WTC11 (cell line): ENCODE measurements at places on chromosomes 7 and 10. TPM values are rescaled to one million over a fixed set of nuclear protein-coding genes. Genes with fewer than 3 reads are reported as not detected.

The OPN1SW gene
- total RNA-seq, result not detected in 3 replicates

GRCh38 chr7:151436446-151437158 lies 3.3 kb downstream of the CRYGN start:
- DNase-seq, result no peak

The NODAL gene
- total RNA-seq, result 41.1 to 57.0 TPM (median 41.5 TPM) in 3 replicates

DNA sequence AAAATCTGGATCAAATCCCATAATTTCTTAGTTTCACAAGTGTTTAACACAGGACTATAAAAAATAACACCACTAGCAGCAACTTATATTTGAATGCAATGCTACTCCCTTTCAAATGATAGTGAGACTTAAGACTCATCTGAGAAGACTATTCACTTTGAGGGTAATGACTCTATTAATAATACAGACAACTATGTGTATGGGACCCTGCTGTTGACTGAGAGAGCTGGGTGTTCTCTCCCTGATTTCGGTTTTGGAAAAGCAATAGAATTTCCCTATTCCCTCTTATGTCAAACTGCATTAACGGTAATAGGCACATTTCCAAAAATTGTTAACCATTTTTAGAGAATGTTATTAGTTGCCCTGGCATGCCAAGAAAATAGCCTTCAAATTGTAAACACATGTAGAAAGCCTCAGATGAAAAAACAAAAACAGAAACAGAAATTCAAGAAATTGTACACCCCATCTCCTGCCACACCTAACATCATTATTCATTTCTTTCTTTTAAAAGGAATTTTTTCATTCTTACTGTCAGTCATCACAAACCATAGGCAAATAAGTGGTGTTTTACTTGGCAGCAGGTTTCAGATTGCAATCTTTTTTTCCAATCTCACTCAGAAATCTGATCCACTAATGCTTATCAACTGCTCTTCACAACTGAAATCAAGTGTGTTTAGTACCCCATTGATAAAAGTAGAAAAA lies 153.7 kb downstream of the TFPI2 start:
- DNase-seq, result no peak

- DNase-seq, result peak; percentile 24
These were observed 103.9 kb upstream of the POT1 start for GRCh38 chr7:125033506-125033905.

The EPDR1 gene
- total RNA-seq, result 6.3 to 7.4 TPM (median 6.7 TPM) in 3 replicates

DNA sequence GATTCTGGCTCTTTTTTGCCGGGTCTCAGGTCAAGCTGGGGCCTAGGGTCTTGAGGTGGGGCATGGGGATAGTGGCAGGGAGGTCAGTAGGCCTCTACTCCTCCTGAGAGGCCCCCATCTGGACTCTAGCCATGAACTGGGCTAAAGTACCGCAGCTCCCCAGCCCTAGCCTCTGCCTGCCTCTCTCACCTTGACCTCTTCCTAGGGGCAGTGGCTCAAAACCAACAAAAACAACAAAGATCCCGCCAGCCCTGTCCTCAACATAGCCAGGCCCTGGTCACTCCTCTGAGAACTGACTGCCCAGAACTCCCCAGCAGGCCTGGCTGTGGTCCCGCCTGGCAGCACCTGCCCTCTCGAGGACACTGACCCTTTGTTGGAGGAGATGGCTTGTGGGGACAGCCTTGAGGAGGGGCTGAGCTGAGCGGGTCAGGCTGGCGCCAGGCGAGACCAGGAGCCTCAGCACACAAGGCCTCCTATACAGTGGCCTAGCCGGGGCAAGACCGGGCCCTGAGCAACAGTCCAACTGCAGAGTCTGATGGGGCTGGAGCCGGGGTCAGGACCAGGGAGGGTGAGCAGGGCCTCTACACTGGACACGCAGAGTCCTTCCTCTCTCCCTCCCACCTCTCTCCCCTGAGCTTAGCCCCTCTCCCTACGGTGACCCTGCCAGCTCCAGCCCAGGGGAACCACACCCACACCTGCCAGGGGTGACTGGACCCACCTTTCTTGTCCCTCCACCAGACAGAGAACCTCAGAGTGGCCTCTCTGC lies 11.6 kb upstream of the PPIF start:
- no peak for DNase-seq

- DNase-seq, result no peak
These were observed 49.3 kb downstream of the LYZL2 start for GRCh38 chr10:30580241-30580640.

The HOXA13 gene
- not detected in 3 replicates for total RNA-seq

The PLAC9 gene
- total RNA-seq, result 4.6 to 7.3 TPM (median 6.6 TPM) in 3 replicates

The AKR1C2 gene
- 1.1 to 1.3 TPM (median 1.2 TPM) in 3 replicates for total RNA-seq

GRCh38 chr10:71486484-71487114 lies 89.9 kb downstream of the CDH23 start:
- DNase-seq, result peak; percentile 90

DNA sequence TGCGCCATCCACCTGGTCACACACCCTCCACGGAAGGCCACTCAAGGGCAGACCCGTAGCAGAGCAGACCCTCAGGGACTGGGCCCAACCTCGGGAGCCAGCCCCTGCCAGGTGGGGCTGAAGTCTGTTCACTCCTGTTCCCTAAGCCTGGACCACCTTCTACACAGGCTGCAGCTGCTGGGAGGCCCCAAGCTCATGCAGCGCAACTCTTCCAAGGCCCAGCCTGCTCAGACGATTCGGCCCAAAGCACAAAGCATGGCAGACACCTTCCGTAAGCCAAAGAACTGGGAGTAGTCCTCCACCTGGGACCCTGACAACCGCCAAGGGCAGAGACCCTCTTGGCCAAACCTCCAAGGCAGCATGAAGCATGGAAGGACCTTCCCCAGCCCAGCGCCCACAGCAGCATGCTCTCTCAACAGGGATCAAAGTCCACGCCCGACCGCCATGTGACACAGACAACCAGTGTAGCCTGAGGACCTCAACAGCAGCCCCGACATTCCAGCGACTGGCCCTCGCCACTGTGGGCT lies 11.5 kb downstream of the SHH start:
- no peak for DNase-seq

The C7orf33 gene
- total RNA-seq, result not detected in 3 replicates

GRCh38 chr10:117164592-117165537 lies 26.8 kb upstream of the VAX1 start:
- no peak for DNase-seq

The SLC26A3 gene
- 0.28 to 0.44 TPM (median 0.30 TPM) in 3 replicates for total RNA-seq

- no peak for DNase-seq
These were observed 121.8 kb downstream of the UBE2H start for GRCh38 chr7:129830949-129831348.

- no peak for DNase-seq
These were observed 25.5 kb upstream of the VPS41 start for GRCh38 chr7:38934536-38934935.

DNA sequence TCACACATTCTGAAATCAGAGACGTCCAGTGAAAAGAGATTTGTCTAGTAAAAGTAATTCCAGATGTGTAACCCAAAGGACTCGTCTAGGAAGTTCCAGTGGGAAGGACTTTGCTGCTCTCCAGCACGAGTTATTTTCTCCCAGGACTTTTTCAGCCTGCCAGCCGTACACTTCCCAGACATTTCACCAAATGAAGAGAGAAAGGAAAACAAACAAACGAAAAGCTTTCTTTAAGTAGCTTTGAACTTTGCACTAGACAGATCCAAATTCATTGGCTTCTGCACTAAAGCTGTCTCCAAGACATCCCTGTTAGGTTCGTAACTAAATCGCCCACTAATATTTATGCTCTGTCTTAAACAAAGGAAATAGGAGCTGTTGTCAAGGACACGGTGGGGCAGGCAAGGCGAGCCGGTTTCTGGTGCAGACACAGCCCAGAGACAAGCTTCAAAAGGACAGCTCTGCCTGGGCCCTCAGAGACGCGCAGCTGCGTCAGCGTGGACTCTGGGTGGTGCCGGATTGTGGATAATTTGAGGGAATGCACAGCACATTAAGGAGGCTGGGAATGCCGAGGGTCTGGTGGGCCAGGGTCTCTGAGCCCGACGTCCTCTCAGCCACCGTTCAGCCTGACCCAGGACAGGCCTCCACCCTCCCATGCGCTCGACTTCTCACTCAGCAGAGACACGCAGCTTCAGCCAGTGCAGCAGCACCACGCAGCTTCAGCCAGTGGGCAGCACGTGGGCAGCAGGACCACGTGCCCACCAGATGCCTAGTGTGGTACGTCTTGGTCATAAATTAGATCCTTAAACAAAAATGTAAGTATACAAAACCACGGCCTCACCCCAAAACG lies 64.1 kb upstream of the INSIG1 start:
- DNase-seq, result no peak

GRCh38 chr10:49756641-49757040 lies 5.5 kb downstream of the OGDHL start:
- no peak for DNase-seq

GRCh38 chr7:91082852-91083495 lies 181.3 kb upstream of the FZD1 start:
- DNase-seq, result no peak

- DNase-seq, result no peak
These were observed 137.3 kb downstream of the ELMO1 start for GRCh38 chr7:37311355-37311754.

The SEMA3D gene
- 2.2 to 3.8 TPM (median 2.9 TPM) in 3 replicates for total RNA-seq

DNA sequence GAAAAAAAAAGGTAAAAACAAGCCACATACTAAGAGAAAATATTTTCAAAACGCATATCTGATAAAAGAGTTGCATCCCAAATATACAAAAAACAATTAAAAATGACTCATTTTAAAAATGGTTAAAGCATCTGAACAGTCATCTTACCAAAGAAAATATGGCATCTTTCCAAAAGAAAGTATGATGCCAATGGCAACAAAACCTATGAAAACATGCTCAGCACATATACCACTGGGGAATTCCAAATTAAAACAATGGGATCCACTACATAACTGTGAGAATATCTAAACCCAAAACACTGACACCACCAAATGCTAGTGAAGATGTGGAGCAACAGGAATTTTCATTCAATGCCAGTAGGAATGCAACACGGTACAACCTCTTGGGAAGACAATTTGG lies 39.3 kb downstream of the VSTM2A start:
- no peak for DNase-seq

The GPR15LG gene
- total RNA-seq, result not detected in 3 replicates

The AKR1E2 gene
- 1.7 to 5.6 TPM (median 5.4 TPM) in 3 replicates for total RNA-seq

The DENND2A gene
- total RNA-seq, result 10.0 to 13.6 TPM (median 12.7 TPM) in 3 replicates

GRCh38 chr7:25823571-25823970 lies 328.4 kb upstream of the NFE2L3 start:
- DNase-seq, result no peak

GRCh38 chr10:21626457-21627161 lies 92.6 kb downstream of the MLLT10 start:
- no peak for DNase-seq

GRCh38 chr10:128990986-128991385 lies 476.1 kb upstream of the MGMT start:
- DNase-seq, result no peak

The GIMAP1 gene
- 0.05 to 0.09 TPM in 2 of 3 replicates, not detected in the other for total RNA-seq

DNA sequence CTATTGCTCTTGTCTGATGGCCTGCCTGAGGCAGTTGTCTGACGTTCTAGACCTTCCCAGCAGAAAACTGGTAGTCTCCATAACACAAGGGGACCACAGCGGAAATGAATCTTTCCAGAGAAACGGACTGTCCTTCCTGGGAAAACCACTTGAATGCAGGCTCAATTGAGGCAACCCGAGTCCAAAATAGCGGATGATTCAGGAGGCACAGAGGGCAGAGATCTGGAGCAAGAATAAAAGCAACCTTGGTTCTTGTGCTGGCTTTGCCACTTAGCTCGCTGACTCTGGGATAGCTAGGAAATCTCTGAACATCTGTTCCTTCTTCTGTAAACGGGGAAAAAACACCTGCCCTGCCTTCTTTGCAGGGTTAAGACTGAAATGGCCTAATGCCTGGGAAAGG lies 178.8 kb downstream of the NEURL1 start:
- DNase-seq, result no peak

GRCh38 chr10:22321156-22321923 lies 441 bp downstream of the BMI1 start:
- DNase-seq, result peak; percentile 69

DNA sequence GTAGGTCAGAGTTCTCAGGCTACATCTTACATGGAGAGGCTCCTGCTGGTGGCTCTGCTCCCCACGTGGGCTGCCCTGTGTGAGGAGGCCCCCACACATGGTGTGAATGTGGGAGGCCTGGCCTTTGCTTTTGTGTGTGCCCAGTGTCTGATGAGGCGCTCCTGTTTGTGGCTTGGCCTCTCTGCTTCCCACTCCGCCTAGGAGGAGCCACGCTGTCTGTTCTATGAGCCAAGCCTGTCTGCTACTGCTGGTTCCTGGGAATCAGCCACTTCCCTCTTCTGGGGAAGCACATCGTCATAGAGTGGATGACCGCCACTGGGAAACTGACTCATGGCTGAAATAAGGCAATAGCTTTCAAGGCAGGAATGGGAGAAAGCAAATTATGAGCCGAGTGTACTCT lies 87.1 kb downstream of the CYP26A1 start:
- no peak for DNase-seq

DNA sequence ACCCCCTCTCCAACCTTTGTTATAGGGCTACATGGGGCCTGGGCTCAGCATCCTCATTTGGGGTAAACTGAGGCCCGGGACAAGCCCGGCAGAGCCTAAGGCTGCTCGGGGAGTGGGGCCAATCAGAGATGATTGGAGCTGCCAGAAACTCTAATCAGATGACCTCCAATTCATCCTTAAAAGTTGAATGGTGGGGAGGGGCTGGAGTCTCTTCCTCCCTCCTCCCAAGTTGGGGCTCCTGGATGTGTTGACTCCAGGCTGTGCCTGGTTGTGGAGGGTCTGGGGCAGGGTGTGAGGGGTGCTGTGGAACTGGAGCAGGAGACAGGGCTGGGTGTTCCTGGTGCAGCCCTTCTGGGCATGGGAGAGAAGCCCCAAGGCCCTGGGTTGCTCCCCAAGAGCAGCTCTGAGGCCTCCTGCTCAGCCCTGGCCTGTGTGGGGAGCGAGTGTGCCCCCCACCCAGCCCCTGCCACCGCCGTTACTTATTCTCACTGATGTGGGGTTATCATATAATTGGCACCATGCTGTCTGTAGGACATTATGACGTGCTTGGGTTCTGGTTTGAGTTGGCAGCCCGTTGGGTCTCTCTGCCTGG lies 2.2 kb downstream of the BHLHA15 start:
- DNase-seq, result peak; percentile 6

GRCh38 chr10:125037145-125037877 lies 95.4 kb downstream of the ZRANB1 start:
- no peak for DNase-seq

- no peak for DNase-seq
These were observed 9.8 kb downstream of the CEP41 start for GRCh38 chr7:130430841-130431666.

The CFAP43 gene
- 0.42 to 0.69 TPM (median 0.44 TPM) in 3 replicates for total RNA-seq

The IGFBP1 gene
- total RNA-seq, result 0.18 to 0.37 TPM in 2 of 3 replicates, not detected in the other

DNA sequence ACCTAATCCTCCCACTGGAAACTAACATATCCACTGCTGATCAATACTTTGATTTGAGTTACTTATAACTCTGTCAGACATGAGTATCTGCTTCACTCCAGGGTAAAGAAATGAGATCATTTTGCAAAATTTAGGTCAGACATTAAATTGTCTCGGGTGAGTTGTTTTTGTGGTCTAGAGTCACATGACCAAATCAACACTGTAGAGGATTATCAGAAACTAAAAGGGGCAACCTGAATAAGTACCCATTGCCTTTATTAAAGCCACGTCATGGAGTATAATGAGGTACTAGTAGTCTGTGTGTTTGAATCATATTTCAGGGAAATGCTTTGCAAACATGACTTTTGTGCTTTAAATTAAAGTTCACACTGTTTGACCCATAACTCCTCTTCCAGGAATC lies 107.7 kb upstream of the ADO start:
- no peak for DNase-seq
